NCI-H1417 treated with DMSO at 0.1 percent for 48 hours (cell line): ENCODE measurements at places on chromosomes 16 and 17.
A peak's percentile ranks its signal among the peaks of the same experiment; 100 is the strongest.

DNA sequence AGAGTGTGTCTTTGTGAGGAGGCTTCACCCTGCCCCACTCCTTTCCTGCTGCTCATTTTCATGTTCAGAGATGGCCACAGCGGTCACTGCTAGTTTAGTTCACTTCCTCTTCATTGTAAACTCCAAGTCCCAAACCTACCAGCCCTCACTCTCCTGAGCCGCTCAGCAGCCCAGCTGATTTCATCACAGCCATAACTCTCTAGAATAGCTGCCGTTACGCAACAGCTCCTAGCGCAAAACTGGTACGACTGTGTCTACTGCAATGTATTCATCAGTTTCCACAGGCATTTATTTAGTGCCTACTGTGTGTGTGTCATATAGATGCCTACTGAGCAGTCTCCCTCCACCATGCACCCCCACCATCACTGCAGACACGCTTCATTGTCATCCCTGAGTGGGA lies 233.5 kb upstream of the RPL38 start:
- no peak for DNase-seq

DNA sequence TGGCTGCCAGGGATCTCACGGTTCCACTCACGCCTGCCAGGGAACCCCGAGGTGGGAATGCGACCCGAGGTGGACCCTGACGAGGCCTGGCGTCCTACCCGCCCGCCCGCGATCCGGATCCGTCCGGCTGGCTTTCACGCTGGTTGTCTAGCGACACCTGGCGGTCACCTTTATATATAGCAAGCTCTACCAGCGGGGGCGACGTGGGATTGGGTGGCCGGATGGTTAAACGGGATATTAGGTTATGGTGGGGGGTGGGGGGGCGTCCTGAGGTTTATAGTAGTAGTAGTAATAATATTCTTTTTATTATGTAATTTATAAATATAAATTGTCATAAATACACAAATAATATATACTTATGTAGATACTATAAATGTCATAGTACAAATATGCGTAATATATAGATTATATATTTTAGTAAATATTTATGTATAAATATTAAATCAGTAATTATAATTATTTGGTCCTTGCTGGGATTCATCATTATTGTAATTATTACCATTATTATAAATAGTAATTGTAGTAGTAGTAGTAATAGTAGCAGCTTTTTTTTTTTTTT lies 136.9 kb downstream of the KCNJ12 start:
- no peak for DNase-seq

- DNase-seq, result no peak
Observed at GRCh38 chr16:24971718-24972117, 43.5 kb downstream of the ARHGAP17 start.

DNA sequence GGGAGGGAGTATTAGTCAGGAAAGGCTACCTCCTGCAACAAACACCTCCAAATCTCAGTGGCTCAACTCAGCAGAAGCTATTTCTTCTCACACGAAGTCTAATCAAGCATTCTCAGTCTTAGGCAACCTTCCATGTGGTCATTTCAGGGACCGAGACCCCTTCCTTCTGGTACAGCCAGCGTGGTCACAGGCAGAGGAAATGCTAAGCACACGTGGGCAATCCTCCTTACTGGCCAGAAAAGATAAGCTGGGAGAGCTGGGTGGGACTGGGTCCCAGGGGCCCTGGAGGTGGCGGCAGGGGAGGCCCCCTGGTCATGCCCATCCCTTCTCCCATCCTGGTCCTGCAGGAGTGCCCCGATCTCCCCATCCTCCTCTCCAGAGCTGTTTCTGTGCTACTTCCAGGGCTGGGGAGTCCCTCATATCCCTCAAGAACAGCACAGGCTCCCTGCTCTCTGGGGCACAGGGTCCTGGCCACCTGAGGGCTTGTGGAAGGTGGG lies 5.7 kb upstream of the CX3CL1 start:
- DNase-seq, result no peak

- peak; percentile 19 for DNase-seq
Observed at GRCh38 chr16:75053791-75054555, 55.1 kb downstream of the ZNRF1 start.

- no peak for DNase-seq
Observed at GRCh38 chr17:35345926-35346771, 27.3 kb downstream of the SLFN11 start.

- no peak for DNase-seq
Observed at GRCh38 chr16:67364600-67365235, 28.6 kb downstream of the TPPP3 start.

- DNase-seq, result no peak
Observed at GRCh38 chr16:80341263-80341662, 199.5 kb upstream of the DYNLRB2 start.

DNA sequence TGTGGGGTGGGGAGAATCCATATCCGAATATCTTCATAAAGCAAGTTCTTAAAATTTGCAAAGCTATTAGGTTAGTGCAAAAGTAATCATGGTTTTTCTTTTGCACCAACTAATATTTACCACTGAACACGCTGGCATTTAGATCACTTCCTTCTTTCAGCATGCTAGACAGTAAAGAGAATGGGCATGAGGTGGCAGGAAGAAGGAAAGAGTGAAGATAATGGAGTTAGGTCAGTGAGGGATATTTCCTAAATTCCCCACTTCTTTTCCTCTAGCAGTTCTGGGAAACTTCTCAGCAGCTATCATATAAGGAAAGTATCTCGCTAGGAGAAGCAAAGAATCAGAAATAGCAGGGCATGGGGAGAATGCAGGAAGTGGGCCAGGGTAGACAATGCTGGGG lies 39.0 kb downstream of the SLC6A4 start:
- no peak for DNase-seq

- no peak for DNase-seq
Observed at GRCh38 chr17:13420878-13421277, 180.9 kb downstream of the HS3ST3A1 start.

DNA sequence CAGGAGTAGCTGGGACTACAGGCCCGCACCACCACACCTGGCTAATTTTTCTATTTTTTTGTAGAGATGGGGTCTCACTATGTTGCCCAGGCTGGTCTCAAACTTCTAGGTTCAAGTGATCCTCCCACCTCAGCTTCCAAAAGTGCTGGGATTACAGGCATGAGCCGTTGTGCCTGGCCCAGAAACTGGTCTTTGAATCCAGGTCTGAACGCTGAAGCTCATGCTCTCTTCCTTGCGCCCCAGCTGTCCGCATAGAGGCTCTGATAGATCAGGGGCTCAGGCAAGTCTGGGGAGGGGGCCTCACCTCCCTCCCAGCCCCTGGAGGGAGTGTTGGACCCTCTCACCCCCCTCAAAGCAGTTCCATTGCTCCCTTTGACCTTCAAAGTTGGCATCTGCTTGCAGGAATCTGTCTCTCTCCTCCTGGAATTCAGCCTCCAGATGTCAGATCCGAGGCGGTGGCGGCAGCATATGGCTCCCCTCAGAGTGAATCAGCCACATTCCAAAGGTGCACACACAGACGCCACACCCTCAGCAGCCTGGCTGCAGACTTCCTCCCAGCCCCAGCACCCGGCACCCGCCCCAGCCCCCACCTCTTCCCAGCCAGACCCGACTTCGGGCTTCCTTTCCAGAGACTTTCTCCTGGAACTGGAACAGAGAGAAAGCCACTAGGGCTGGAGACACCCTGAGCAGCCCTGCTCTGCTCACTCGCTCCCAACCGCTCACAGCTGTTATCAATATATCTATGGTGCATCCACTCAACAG lies 16.9 kb upstream of the GLIS2 start:
- no peak for DNase-seq

DNA sequence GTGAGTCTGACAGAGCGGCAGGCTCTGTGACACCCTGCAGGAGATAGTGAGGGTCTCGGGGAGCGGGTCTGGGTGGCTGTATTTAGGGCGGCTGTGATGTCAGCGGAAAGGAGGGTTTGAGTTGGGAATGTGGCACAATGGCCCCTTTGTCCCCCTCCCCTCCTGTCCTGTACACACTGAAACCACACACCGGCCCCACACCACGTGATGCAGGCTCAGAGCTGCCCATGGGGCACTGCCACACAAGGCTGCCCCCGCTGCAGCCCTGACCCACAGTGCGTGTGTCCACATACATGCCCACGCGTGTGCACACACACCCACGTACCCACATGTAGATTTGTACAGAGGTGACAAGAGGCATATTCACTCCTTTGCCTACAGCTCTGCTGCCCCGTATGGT lies 15.3 kb downstream of the SGCA start:
- no peak for DNase-seq

DNA sequence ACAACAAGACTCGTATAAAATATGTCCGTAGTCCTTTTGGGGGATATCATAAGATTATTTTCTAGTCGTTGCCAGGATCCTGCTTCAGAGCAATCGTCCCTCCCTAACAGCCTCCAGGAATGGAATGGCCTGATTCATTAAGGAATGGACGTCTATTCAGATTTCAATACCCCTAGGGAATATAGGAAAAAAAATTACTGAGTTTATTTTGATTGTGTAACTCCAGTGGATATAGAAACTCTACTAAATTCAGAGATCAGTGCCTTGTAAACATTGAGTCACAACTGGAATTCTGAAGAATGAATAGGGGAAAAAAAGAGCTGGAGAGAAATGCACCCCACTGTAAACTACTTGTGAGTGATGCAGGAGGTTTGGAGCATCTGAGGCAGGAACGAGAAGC lies 1171.5 kb upstream of the GOT2 start:
- DNase-seq, result no peak

- no peak for DNase-seq
Observed at GRCh38 chr16:87838643-87839541, 30.4 kb downstream of the SLC7A5 start.

DNA sequence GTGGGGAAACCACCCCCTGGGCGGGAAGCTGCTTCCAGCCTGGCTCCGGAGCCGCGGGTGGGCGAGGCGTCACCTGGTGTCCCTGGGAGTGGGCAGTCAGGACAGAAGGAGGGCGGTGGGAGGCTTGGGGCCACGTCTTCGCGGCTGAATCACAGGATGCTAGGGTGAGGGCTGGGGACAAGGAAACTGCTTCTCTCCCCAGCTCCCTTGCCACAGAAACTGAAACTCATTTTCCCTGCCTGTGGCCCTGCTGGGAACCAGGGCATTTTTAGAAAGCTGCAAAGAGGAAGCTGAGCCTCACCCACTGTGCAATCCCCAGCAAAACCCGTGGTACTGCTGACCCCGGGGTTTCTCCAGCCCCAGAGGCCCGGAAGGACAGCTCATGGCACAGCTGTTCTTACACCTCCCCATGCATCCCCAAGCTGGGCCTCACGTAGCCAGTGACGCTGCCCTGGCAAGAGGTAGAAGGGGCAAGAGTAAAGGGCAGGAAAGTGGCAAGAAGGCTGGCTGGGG lies 8.2 kb downstream of the RHBDF2 start:
- DNase-seq, result no peak

DNA sequence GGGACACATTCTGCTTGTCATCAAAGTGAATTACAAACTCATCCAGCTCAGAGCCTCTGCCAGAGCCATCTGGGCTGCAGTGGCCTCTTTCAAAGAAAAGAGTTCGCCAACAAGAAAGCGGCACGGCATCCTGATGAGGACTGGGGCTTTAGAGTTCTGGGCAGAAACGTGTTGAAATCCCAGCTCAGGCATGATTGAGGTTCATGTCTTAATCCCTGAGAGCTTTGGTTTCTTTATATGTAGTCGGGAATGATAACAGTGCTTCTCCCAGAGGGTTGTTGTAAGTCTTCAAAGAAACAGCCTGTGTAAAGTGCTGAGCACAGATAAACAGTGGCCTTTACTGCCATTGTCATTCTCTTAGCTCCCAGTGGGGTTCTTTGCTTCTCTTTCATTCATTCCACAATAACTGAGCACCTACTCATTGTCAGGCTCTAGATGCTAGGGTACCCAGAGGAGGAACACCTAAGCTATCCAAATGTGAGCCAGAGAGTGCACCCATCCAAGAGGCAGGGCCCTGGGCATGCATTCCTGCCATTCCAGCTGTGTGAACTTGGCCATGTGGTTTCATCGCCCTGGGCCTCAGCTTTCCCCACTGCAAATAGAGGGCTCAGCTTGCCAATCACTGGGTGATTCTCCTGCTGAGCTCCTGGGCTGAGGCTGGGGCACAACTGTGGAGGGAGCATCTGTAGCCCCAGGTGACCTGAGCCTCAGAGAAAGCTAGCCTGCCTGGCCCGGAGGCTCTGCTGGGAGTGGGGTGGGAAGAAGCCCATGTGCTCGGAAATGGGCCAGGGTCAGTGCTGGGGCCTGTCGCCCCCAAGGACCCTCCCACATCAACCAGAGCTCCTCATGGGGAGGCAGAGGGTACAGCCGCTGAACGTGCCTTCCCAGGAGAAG lies 38.3 kb upstream of the CRHR1 start:
- DNase-seq, result no peak

DNA sequence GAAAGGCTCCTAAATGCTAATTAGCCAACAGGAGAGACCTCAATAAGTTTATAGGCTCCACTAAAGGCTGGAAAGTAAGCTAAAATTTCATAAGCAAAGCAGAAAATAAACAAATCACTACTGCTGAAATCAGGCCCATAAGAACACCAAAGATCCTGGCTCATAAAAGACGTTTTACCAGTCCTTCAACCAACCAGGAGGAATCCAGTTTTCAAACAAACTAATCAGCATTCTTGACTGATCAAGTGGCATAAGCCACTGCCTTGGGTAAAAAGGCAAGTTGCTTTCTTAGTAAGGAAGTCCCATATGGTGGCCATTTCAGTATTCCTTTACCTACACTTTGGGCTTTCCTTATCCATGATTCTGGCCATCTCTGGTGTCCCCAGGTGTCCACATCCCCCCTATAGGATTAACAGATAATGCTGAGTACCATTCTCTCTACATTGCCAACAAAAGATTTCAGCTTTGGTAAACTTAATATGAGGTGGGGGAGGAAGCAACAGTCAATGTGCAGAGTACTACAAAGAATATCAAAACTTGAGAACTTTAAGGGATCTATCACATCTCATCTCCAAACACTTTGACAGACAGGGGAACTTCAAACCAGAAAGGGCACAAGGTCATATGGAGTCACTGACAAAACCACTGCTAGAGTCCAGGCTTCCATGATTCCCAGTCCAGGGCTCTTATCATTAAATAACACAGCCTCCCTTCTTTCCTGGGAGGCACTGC lies 1.3 kb downstream of the TOM1L2 start:
- DNase-seq, result no peak

DNA sequence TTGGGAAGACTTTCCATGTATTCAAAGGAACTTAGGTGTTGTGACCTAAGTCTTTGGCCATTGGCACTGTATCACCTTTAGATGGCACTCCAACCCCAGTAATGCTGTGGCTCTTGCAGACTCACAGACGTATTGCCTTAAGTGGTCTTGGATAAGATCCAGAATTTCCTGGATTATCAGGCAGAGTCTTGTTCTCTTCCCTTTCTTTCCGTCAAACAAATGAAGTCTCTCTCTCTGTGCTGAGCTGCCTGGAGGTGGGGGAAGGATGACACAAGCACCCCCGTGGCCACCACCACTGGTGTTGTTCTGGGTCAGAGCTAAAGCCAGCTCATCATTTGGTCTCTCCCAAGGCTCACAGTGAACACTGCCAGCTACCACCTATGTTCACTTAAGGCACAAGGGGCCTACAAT lies 789.9 kb upstream of the KIF2B start:
- no peak for DNase-seq
